ENCODE measurements at places on chromosomes 7 and 10. TPM values are rescaled to one million over a fixed set of nuclear protein-coding genes. Genes with fewer than 3 reads are reported as not detected.
A peak's percentile ranks its signal among the peaks of the same experiment; 100 is the strongest.

DNA sequence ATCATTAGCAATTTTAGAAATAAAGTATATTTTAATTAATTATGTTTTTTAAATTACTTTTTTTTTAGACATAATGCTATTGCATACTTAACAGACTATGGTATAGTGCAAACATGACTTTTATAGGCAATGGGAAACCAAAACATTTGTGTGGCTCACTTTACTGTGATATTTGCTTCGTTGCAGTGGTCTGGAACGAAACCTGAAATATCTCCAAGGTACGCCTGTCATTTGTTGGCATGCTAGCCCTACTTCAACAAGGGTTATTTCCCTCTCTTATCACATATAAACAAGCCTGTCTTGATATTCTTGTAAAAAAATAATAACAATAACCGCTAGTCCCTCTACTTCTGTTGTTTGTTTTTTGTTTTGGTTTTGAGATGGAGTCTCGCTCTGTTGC lies 74.2 kb downstream of the TYW1B start:
- DNase-seq, result no peak

DNA sequence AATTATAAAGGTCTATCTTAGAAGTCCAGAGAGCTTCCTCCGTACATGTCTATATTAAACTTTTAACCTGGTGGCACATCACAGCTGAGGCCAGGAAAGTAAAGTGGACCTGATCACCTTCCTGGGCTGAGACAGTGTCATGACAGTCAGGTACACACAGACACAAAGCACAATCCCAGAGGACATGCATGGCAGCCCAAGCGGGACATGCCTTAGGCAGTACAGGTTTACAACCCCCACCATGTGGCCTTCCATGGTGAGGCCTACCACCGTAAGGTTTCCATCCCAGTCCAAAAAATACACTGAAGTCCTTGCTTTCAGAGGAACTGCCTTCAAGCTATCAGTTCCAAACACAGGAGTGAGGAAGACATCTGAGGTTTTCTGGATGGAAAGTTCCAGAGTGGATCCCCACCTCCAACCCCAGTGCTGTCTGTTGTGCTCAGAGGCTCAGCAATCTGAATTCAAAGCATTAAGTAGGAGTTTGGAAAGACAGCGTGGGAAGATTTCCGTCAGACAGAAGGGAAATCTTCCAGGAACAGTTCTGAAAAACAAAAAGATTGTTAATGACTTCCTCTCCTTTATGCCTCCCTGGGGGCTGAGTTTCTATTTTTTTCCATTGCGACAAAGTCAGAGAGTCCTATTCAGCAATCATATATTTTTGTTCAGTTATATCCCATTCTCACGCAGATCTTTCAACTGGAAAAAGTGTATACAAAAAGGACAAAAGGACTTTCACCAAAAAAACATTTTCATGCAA lies 20.1 kb downstream of the IFIT3 start:
- no peak for DNase-seq

GRCh38 chr7:157574914-157575586 lies 238.2 kb downstream of the DNAJB6 start:
- no peak for DNase-seq

GRCh38 chr10:3783682-3784432 lies 1.2 kb downstream of the KLF6 start:
- DNase-seq, result peak; percentile 53

DNA sequence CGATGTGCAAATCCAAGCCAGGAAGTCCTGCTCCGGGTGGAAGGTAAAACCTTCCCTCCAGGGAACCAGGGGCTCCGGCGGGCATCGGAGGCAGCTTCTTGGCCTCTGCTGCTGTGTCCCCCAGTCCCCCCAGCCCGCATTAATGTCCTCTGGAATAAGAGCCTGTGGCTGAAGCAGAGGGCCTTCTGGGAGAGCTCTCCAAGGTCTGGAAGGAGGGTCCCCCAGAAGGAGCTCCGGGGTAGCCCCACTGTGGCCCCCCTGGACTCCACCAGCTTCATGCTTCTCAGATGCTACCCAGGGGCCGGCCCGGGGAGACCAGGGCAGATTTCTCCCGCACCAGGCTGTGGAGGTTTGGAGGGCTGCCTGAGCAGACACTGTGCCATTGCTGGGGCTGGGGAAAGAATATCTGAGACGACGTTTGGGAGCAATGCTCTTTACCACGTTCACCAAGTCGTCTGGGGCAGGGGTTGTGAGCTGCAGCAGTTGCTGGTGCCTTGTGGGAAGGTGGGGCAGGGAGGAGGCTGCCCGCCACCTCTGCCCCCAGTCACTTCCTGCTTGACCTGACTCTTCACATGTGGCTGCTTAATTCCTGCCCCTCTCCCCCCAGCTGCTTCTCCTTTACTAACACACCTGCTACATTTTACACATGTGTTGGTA lies 8.3 kb downstream of the ZNF853 start:
- no peak for DNase-seq

DNA sequence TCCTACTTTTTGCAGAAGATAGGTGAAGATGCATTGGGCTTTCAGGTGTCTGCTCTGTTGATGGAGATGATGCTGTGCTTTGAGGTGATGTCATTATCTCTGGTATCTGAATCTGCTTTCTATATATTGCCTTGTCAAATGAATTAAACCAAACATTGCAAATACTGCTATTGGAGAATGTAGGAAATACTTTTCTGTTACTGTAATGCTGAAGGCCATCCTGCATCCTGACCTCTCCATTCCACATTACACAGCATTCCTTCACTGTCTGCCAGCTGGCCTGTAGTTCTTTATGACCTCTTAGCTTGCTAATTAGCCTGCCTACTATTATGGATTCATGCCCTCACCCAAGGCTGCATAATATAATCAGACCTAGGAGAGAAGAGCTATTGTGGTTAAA lies 73.2 kb downstream of the VCL start:
- peak; percentile 80 for DNase-seq

DNA sequence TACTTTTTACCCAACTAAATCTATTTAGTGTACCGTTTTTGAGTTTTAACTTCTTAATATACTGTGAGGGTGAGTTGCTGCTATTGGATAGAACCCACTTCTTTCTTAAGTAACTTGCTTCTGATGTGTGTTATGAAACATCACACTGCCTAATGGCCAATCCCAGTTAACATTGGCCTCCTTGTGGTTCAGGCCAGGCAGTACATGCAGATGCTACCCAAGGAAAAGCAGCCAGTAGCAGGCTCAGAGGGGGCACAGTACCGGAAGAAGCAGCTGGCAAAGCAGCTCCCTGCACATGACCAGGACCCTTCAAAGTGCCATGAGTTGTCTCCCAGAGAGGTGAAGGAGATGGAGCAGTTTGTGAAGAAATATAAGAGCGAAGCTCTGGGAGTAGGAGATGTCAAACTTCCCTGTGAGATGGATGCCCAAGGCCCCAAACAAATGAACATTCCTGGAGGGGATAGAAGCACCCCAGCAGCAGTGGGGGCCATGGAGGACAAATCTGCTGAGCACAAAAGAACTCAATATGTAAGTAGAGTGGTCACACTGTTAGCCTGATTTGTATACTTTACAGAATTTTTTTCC lies 39.7 kb downstream of the TES start:
- peak; percentile 22 for DNase-seq

- no peak for DNase-seq
These were observed 117.4 kb downstream of the ZNF365 start for GRCh38 chr10:62491597-62491996.

GRCh38 chr7:151251328-151251688 lies 2.8 kb upstream of the SMARCD3 start:
- DNase-seq, result no peak

- peak; percentile 75 for DNase-seq
These were observed 70.3 kb downstream of the ABI1 start for GRCh38 chr10:26790221-26790995.

AKR1D1 gene
- total RNA-seq, result not detected

EN2 gene
- total RNA-seq, result 1.6 TPM

WDR37 gene
- total RNA-seq, result 5.3 TPM

TMEM225B gene
- total RNA-seq, result not detected

MEPCE gene
- total RNA-seq, result 57.3 TPM
